Placental epithelial cell (primary cell): ENCODE measurements at places on chromosomes 3 and 15. TPM values are rescaled to one million over a fixed set of nuclear protein-coding genes. Genes with fewer than 3 reads are reported as not detected.

ZMYND10 gene
- 0.33 and 1.6 TPM in 2 replicates for total RNA-seq

SLC38A3 gene
- not detected in 2 replicates for total RNA-seq

VILL gene
- total RNA-seq, result 15.3 and 22.4 TPM in 2 replicates

PATL2 gene
- total RNA-seq, result 0.11 and 0.79 TPM in 2 replicates

SLC28A1 gene
- total RNA-seq, result not detected in 2 replicates

KCNH8 gene
- not detected in 2 replicates for total RNA-seq

AAGAB gene
- 25.9 and 44.5 TPM in 2 replicates for total RNA-seq

RLBP1 gene
- not detected in 2 replicates for total RNA-seq

SPATA12 gene
- not detected in 2 replicates for total RNA-seq

TSC22D2 gene
- 17.6 and 26.3 TPM in 2 replicates for total RNA-seq

PLCL2 gene
- total RNA-seq, result 20.7 and 31.8 TPM in 2 replicates

AHSG gene
- not detected in 2 replicates for total RNA-seq

GP5 gene
- total RNA-seq, result not detected in 2 replicates
